Islet precursor cell (in vitro differentiated cells): ENCODE measurements at places on chromosomes 2 and 18.

GRCh38 chr2:28577791-28578680 lies 82.2 kb downstream of the PLB1 start:
- peak; percentile 38 for DNase-seq

GRCh38 chr2:2472881-2473280 lies 141.8 kb upstream of the MYT1L start:
- no peak for DNase-seq

DNA sequence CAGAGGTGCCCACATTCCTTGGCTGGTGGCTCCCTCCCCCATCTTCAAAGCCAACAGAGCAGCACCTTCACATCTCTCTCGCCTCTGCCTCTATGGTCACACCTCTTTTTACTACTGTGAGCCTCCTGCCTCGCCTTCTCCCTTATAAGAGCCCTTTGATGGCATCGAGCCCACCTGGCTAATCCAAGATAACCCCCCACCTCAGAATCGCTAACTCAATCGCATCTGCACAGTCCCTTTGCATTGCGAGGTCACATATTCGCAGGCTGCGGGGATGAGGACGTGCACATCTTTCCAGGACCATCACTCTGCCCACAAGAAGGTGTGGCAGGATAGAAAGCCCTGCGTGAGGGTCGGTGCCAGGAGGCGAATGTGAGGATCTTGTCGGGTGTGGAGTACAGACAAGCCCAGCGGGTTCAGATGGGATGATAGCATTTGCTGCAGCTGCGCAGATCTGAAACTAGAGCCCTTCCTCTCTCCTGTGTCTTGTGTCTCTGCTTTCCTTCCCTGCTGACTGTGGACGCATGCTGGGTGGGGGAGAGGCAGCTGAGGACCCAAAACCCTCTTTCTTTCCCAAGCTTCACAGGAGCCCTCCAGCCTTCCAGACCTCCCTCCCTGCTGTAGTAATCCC lies 148.3 kb upstream of the HDAC4 start:
- no peak for DNase-seq

GRCh38 chr2:144833075-144833637 lies 313.2 kb upstream of the ZEB2 start:
- DNase-seq, result no peak

- DNase-seq, result no peak
Observed at GRCh38 chr2:36672199-36672598, 24.3 kb upstream of the VIT start.

DNA sequence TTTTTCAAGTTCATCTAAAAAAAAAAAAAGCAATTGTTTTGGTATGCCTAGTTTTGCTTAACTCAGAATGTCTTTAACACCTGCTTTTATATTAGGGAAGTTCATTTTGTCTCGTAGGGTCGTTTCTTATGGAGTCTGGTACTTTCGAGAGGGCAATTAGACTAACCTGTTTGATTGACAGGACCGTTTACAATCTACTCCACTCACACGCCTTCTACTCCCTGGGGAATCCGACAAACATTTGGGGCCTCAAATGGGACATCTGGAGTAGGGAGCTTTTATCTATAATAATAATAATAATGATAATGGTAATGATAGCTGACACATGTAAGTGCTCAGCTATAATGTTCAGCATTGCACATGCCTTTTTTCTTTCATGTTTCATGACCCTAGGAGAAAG lies 261.6 kb upstream of the RASGRP3 start:
- DNase-seq, result no peak

- no peak for DNase-seq
Observed at GRCh38 chr18:35197296-35197695, 43.5 kb upstream of the ZNF397 start.

- no peak for DNase-seq
Observed at GRCh38 chr2:167279810-167280209, 391.5 kb downstream of the XIRP2 start.

DNA sequence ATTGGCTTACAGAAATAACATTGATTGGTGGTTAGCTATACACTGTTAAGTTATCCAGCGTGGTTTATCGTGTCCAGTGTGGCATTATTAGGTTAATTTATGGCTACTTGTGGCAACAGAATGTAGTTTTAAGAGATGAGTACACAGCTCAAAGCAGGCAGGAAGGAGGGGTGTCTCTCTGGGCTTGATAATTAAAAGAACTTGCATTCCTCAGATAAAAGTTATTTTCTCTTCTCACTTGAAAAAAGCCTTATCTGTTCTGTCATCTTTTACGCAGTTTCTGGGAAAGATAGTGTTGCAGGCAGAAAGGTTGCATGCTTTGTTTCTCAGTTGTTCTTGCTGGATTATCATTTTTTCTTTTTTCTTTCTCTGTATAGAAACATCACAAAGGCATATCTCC lies 154.4 kb upstream of the COL3A1 start:
- no peak for DNase-seq

GRCh38 chr18:63161761-63162195 lies 157.8 kb downstream of the BCL2 start:
- peak; percentile 85 for DNase-seq

- DNase-seq, result no peak
Observed at GRCh38 chr2:197673606-197674005, 1.8 kb downstream of the RFTN2 start.

GRCh38 chr18:10054366-10054765 lies 140.6 kb downstream of the VAPA start:
- no peak for DNase-seq

DNA sequence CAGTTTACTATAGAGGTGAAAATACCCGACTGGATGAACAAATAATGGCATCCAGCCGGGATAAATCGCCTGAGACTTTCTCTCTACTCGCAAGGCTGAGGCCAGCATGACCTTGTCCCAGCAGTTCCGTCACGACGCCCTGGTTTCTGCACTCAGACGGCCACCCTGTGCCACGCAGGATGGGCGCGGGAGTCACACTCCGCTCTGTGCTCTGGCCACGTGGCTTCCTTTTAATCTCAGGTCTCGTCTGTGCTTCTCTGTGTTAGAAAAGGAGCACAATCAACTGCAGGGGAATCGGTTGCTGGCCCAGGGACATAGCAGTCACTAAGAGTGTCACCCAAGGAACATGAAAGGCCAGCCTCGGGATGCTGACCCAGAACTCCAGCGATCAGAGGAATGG lies 194.7 kb upstream of the PXDN start:
- no peak for DNase-seq

DNA sequence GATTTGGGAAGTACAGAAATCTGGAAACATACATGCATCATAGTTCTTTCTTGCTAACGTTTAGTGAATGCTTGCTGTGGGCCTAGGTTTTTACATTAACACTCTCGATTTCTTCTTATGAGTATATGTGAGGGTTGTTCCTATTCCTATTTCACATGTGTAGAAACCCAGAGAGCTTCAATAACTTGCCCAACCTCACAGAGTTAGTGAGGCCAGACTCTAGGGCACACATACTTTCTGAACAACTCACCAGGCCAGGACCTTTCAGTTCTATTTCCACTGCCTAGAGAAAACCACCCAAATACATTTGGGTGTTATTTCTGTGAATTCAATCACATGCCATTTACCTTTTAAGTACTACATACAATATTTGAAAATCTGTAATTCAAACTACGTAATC lies 8.2 kb upstream of the KCTD1 start:
- DNase-seq, result no peak

GRCh38 chr2:150375333-150375732 lies 112.1 kb downstream of the RND3 start:
- no peak for DNase-seq

GRCh38 chr18:29104227-29104626 lies 927.3 kb upstream of the CDH2 start:
- no peak for DNase-seq

DNA sequence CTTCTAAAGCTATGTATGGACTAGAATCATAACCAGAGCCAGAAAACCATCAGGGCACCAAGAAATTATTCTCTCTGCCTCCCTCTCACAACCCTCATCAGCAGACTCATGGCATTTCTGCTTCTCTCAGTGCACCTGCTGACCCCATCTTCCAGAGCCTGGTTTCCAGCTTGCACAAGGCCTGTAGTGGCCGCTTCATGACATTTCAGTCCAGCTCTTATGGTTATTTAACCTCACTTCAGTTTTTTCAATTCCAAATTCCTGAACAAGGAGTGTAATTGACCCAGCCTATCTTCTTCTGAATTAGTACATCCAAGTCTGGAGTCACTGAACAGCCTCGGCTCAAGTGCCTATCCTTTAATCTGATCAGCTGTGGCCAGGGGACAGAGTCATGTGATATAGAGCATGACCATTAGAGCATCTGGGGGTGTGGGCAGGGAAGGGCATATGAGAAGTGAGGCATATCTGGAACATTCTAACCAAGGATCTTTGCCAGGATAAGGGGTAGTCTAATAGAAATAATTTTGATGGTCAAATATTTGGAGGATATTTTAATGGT lies 97.2 kb upstream of the TMEM17 start:
- DNase-seq, result no peak

GRCh38 chr2:227472265-227473121 lies 537 bp downstream of the AGFG1 start:
- DNase-seq, result peak; percentile 81

DNA sequence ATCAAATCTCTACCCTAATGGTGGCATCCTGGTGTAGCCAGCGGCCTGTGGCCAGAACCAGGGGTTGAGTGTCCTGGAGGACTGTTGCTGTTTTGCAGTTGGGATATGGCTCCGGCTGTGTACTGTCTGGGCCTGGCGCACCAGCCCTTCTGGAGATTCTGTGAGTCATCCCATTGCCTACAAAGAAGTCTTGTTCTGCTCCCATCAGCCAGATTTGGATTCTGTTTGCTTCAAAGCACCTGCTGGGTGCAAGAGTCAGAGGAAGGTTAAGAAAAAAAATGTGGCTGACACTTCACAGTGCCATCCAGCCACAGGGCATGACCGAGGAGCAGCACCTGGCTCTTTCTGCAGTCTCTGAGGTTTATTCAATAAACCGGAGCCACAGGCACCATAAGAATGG lies 41.0 kb upstream of the ASAP2 start:
- DNase-seq, result peak; percentile 95

GRCh38 chr2:118250001-118250400 lies 161.7 kb downstream of the INSIG2 start:
- DNase-seq, result no peak

GRCh38 chr2:38526195-38526594 lies 76.5 kb downstream of the HNRNPLL start:
- no peak for DNase-seq

GRCh38 chr2:27992787-27993401 lies 102.4 kb downstream of the BABAM2 start:
- DNase-seq, result peak; percentile 78

GRCh38 chr2:1990724-1991123 lies 246.4 kb upstream of the PXDN start:
- no peak for DNase-seq

DNA sequence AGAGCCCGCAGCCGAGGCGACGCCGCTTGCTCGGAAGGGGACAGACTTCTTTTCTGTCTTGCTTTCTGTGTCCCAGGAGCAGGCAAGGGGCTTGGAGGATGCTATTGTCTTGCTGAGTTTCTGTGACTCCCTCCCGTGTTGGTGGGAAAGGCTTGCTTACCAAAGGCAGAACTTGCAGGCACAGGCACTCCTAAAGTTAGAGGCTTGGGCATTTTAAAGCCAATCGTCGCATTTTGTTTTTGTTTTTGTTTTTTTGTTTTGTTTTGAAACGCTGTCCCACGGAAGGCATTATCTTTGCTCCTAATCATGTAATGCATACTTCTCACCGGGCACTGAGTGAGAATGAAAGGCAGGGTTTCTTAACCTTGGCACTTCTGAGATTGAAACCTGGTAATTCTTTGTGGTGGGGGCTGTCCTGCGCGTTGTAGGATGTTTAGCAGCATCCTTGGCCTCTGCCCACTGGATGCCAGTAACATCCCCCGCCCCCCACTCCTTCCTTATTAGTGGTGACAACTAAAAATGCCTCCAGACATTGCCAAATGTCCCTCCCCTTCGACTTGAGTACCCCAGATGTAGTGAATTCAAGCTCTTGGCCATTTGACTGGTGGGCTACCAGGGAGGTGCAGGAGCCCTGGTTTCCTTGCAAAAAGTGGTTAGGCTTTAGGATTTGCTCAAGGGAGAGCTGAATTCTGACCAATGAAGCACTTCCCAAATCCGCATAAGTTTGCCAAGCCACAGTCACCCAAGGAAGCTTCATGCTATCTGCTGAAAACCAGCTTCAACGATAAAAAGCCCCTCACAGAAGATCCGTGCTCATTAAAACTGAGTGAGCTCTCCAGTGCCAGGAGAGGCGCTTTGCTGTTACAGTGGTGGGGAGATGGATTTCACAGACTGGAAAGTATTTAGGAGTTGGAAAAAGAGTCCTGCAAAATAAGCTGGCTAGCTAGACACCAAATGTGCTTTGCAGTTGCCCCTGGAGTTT lies 1.2 kb downstream of the ANTXR1 start:
- DNase-seq, result no peak

DNA sequence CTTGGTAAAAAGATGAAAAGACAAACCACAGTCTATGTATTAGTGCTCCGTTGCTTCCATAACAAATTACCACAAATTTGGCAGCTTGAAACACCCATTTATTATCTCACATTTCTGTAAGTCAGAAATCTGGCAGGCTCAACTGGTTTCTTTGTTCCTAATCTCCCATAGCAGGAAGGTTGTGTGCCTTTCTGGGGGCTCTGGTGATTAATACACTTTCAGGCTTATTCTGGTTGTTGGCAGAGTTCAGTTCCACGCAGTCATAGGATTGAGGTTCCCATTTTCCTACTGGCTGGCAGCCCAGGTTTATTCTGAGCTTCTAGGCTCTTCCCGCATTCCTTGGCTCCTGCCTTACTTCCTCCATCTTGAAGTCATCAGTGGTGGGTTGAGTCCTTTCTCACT lies 189.3 kb downstream of the ANAPC1 start:
- DNase-seq, result no peak

DNA sequence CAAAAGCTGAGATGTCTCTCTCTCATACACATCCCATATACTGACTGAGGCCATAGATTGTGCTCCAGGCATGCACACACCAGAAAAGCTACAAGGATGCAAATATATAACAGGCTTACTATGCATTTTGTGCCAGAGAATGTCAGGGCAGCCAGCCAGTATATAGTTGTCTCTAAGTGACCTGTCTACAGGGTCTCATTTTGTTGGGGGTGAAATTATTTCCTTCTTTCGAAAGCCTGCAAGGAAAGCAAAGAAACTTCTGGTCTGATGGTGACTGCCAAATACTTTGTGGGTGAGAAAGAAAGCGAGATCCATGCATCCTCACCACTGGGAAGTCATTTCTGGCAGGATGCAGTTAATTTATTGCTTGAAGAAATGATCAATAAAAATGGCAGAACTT lies 70.2 kb downstream of the CDCA7 start:
- DNase-seq, result no peak

DNA sequence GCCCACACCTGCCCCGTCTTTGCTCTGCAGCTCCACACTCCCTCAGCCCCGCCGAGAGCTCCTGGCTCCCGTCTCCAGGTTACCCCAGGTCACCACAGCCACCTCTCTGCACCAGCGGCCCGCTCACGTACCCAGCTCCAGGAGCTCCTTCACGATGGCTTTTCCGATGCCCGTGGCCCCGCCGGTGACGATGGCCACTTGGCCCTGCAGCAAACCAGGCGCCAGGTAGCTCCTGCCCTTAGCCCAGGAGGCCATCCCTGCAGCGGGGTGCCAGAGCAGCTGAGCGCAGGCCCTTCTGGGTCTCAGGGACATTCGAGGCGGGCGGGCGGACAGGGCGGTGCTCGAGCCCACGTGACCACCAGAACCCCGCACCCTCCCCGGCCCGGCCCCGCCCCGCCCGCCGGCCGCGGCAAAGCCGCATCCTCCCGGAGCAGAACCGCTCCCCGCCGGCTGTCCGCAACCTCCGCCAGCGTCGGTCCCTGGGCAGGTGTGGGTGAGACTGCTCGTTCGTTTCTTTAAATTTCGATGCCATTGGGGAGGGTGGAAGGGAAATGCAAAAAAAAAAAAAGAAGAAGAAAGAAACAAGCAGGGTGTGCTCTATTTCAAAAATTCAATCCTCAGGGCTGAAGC lies at the start of the genes PECR and TMEM169:
Gene PECR, minus strand, starts transcription at position 323 of the 630 bp plus-strand sequence. Its CDS starts 68 bp downstream, at position 255.
Gene TMEM169, plus strand, starts transcription at position 433 of the 630 bp plus-strand sequence. CDS start 14,045 bp downstream, outside the sequence.
- peak; percentile 87 for DNase-seq

GRCh38 chr18:75057169-75057960 lies 151.6 kb downstream of the PTGR3 start:
- DNase-seq, result no peak
